ENCODE measurements at places on chromosomes 4 and X.

DNA sequence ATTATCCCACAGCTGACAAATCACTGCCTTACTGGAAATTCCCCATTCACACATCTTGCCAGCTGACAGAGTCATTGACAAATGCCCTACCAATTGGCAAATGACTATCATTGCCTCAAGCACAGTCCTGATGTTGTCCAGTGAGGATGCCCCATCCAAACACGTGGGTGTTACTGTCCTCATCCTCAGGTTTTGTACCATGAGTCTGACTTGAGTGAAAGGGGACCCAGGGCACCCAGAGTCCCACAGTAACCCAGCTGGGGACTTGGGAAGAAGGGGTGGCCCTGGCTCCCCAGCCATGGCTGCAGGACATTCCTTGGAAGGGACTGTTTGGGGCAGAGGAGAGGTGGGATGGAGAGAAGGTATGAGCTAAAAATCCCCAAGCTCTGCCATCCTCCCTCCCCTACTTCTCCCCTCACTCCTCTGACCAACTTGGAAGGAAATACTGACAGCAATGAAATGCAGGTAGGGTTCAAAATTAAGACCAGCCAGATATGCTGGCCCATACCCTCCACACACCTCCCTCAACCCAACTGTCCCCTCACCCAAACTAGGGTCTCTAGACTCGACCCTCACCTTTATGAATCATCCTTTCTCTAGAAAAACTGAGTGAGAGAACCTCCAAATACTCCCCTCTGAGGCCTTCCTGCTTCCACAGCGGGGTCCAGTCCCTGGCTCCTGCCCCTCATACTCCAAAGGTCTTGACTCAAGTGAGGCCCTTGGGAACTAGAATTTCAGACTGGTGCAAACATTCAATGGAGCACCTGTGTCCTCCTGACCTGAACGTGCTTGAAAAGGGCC, 5.1 kb downstream of the TIMP1 start:
- DNase-seq: no peak

GRCh38 chr4:54067166-54067565, 2.8 kb upstream of the CHIC2 start:
- no peak for DNase-seq

DNA sequence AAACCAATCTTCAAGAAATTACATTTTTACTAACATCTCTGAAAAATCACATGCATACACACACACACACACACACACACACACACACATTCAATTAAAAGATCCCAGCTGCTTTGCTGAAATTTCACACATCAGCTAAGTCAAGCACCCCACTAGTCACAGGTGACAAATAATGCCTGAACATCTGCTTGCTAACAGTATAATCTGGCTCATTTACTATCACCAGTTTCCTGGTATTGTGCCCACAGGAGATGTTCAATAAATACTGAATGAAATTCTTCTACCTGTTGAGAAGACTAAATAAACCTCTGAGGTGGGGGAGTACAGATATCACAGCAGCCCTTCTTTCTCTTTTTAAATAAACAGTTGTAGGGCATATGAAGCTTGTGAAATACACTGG, 994.0 kb downstream of the ARAP2 start:
- no peak for DNase-seq

DNA sequence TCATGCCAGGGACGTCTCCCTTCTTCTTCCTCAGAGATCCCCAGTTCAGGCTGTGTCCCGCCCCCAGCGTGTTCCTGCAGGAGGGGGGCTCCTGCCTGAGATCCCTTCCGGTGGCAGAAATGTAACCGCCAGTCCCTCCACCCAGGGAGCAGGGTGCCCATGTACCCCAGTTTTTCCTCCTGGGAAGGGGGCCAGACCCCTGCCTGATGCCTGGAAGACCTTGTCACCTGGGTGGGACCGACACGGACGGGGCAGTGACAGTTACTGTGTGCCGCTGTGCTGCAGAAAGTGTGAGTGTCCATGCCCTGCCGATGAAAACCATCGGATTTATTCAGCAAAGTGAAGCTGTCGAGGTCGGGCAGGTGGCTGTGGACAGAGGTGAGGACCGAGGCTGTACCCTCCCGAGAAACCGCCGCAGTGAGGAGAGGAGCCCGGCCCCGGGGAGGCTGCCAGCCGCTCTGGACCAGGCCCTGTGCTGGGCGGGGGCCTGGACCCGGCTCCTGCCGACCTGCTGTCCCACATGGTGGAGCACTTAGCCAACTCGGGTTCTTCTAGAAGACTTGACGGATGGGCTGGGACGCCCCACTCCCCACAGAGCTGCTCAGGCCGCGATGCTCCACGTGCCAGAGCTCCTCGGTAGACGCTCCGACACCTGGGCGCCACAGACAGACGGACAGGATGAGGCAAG, 36.7 kb upstream of the HMX1 start:
- DNase-seq: no peak

- no peak for DNase-seq
These were observed 98.9 kb downstream of the HPGD start for GRCh38 chr4:174423257-174423944.

DNA sequence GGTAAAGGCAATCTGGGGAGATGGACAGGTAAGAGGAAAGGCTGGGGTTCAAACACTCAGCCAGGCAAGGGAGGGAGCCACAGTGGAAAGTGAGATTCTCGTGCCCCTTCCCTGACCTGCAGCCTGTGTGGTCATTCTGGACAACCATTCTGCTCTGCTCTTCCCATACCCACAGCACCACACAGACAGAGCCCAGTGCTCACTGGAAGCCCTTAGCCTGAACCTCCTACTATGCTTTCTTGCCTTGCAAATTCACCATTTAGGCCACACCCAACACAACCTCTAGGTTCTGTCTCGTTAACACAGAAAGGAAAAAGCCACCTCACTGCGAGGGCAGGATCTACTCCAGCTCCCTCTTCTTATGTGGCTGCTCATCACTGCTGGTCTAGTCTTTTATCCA, 92.7 kb downstream of the SHISA3 start:
- no peak for DNase-seq

DNA sequence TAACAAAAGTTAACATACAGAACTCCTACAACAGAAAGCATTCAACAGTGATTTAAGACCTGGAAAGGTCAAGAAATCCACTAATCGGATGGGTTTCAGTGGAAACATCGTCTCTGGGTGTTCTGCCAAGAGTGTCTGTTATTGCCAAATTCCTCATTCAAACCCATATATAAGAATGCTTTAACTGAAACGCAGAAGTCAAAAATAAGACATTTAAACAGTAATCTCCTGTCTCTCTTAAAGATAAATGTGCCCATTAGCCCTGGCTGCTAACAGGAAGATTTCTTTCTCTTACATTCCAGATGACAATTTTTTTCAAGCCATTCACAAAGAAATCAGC, 31.5 kb downstream of the DCTD start:
- no peak for DNase-seq

DNA sequence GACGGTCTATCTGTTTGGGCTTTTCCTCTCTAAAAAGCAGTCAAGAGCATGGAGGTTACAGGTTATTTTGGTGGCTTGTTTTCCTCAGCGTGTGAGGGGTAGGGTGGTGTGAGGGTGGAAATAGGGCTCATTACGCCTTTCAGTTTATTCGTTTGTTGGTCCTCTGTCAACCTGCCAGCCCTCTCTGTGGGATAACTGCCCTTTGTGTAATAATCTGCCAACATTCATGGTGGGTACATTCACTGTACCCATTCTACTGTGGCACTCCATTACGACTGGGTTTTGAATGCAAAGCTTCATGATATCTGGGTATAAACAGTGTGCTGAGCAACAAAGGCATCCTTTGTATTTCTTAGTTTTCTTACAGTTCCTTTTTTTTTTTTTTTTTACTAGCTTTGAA, 136.4 kb downstream of the ADGRL3 start:
- no peak for DNase-seq

- no peak for DNase-seq
These were observed 3.5 kb upstream of the STS start for GRCh38 chrX:7143941-7144525.

DNA sequence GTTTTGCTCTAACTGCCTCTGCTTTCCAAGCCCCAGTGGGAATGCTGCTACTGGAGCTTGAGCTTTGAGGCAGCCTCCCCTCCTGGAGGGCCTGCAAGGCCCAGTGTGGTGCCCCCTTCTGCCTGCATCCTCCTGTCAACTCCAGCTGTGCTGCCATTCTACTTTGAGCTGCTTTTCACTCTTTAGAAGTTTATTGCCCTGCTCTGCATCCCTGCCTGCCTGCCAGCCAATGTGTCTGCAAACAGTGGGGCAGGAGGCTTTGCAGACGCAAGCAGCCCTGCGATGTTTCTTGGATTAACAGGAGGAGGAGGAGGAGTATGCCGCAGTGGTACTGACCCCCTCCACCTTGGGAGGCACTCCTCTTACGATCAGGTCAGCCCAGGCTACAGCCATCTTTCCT, 16.4 kb downstream of the TMEM31 start:
- no peak for DNase-seq
